ENCODE measurements at places on chromosomes 16 and 17. TPM values are rescaled to one million over a fixed set of nuclear protein-coding genes. Genes with fewer than 3 reads are reported as not detected.

- no peak for DNase-seq
Observed at GRCh38 chr16:86562356-86562755, 4.3 kb upstream of the FOXC2 start.

SLC25A11 gene
- 23.7 TPM for total RNA-seq

DNA sequence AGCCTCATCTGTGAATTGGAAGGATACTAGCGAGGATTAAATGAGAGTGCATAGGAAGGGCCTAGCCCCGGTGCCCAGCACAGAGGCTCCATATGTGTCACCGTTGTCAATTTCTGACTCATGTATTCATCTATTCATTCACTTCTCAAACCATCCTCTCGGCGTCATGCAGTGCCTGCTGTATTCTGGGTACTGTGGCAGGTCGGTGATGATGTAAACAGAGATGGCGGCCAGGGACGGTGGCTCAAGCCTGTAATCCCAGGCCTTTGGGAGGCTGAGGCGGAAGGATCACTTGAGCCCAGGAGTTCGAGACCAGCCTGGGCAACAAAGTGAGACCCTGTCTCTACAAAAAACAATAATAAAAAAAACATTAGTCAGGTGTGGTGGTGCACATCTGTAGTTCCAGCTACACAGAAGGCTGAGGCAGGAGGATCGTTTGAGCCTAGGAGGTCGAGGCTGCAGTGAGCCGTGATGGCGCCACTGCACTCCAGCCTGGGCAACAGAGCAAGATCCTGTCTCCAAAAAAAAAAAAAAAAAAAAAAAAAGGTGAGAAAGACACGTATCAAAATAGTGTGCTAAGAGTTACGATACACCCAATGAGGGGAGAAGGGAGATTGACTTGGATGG is 4.3 kb upstream of the PPP1R1B start:
- DNase-seq = no peak

DNA sequence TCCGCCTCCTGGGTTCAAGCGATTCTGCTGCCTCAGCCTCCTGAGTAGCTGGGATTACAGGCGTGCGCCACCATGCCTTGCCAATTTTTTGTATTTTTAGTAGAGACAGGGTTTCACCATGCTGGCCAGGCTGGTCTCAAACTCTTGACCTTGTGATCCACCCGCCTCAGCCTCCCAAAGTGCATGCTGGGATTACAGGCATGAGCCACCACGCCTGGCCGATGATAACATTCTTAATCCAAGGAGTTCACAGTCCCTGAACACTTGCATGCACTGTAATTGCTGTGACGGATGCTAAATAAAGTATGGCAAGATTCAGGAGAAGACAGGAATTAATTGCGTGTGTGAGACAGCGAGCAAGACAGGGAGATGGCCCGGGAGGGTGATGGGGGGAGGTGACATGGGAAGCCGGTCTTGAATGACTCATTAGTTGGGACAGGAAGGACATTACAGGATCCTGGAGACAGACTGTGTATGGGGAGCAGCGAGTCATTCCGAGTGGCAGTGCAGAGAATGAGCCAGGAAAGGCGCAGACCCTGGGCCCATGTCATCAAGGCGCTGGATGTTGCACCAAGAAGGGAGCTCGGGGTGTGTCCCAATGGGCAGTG is 6.7 kb downstream of the ABCA3 start:
- no peak for DNase-seq

DNA sequence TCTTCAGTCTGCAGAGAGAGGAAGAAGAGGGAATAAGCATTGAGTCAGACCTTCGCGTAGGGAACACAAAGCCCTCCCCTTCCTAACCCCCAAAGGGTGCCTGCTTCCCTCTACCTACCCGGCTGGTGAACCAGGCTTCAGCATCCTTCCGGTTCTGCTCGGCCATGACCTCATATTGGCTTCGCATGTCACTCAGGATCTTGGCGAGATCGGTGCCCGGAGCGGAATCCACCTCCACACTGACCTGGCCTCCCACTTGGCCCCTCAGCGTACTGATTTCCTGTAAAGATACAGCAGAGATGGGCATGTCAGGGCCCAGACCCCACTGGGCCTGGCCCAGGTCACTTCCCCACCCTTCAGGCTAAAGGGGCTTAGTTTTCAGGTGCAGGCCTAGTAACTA is 3.8 kb downstream of the KRT19 start:
- DNase-seq = no peak

DNA sequence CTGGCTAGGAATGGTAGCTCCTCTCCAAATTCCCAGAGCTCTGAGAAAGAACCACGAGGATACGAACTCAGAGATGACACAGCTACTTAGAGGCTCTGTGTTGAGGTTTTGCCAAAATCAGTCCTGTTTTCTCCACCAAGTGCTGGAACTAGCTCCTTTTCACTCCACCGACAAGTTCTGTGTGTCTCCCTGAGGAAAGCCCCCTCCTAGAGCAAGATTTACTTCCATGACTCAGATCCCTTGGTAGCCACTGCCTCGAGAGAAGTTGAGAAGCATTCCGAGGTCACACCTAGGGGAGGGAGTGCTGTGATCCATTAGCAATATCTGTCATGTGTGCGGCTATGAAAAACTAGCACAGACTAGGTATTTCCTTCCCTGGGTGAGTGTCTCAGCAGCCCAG is 30.6 kb downstream of the IL21R start:
- DNase-seq = no peak

GRCh38 chr17:42422958-42423712 is at the start of gene CAVIN1:
TSS of gene CAVIN1 (minus strand) at chr17:42423256. CDS start at chr17:42423097, 159 bp downstream.
- DNase-seq = peak; percentile 94

MYH8 gene
- not detected for total RNA-seq

KRTAP4-3 gene
- total RNA-seq = not detected

CDR2L gene
- total RNA-seq = 11.9 TPM

GRCh38 chr16:30439720-30440348 is 5.8 kb downstream of the SEPHS2 start:
- DNase-seq = no peak

MT1E gene
- 679 TPM for total RNA-seq

- no peak for DNase-seq
Observed at GRCh38 chr17:77826132-77826873, 132.2 kb upstream of the TNRC6C start.

XYLT1 gene
- total RNA-seq = 6.0 TPM

SLC52A1 gene
- total RNA-seq = not detected

TP53TG3B gene
- not detected for total RNA-seq

GRCh38 chr16:66328282-66328681 is 38.2 kb upstream of the CDH5 start:
- DNase-seq = no peak

DNA sequence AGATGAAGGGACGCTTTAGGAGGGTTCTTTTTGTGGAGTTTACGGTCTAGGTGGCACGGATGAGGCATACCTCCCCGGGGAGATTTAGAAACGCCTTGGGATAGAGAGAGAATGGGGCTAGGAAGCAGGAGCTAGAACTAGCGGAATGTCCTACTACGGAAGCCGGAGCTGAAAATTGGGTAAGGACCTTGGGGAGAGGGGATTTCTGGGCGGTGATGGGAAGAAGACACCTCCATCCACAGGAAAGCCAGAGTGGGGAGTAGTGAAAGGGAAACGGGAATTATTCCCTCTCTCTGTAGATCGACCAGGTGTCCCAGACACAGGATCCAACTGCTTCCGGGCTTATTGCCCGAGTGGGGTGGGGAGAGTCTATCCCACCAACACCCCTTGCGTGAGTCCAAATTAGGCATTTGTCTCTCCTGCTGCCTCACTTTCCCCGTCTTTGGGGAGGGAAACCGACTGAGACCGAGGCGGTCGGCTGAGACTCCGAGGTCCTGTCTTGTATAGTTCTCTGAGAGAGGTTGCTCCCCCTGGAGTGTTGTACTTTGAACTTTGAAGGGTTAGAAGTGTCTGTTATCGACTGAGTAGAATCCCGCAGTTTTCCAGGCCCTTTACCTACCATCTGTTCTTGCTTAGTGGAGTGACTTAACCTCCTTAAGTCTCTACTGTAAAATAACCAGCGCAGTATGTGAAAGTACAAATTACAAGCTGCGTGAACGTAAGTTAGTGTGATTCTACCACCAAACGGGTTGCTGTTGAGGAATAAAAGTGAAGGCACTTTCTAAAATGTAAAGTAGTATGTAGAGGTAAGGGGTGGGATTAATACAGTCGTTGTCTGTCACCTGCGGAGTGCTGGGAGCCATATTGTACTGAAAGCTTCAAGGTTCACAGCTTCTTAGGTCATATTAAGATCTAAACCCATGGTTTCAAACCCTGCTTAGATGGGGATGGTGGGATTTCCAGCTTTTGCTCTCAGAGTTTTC is 1.0 kb downstream of the RSPRY1 start:
- peak; percentile 34 for DNase-seq

GRCh38 chr17:18262111-18262510 is 1.6 kb downstream of the MIEF2 start:
- no peak for DNase-seq

NRN1L gene
- total RNA-seq = not detected

TEKT5 gene
- not detected for total RNA-seq

DNA sequence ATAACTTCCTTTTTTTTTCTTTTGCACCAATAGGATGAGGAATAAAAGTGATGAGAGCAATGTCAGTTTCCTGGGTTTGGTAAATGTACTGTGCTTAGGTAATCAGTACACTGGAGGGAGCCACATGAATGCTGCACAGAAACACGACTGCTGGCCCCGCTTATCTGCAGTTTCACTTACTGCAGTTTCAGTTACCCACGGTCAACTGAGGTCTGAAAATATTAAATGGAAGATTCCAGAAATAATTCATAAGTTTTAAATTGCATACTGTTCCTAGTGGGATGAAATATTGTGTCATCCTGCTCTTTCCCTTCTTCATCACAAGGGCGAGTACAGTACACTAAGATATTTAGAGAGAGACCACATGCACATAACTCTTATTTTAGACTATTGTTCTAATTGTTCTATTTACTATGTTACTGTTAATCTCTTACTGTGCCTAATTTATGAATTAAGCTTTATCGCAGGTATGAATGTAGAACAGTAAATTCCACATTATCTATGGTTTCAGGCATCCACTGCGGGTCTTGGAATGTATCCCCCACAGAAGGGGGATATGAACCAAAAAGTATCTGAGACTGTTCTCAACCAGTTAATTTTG is 6.4 kb upstream of the LGALS3BP start:
- peak; percentile 66 for DNase-seq

GRCh38 chr17:8315764-8316217 is 5.8 kb downstream of the ARHGEF15 start:
- no peak for DNase-seq

TTC19 gene
- 64.1 TPM for total RNA-seq

DNA sequence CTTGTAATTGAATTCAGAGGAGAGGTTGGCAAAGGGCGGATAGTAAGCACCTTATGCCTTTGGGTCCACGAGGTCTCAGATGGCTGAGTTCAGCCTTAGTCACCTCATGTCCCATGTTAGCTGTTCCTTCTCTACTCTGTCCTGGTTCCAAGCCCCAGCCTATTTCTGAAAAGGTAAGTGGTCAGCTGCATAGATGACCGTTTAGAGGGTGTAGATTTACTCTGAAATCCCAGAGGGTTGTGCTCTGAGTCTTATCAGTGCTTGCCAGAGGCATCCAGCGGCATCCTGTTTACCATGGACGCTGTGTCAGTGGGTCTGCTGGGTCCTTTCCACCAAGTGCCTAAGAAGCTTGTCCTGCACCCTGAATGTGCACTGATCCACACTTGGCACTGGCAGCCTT is 1.9 kb downstream of the ZNF778 start:
- no peak for DNase-seq

DPEP3 gene
- total RNA-seq = not detected

RND2 gene
- total RNA-seq = 0.33 TPM

SAMD14 gene
- not detected for total RNA-seq

GRCh38 chr17:77662833-77663232 is 295.7 kb upstream of the TNRC6C start:
- DNase-seq = no peak

CRHR1 gene
- total RNA-seq = not detected

DNA sequence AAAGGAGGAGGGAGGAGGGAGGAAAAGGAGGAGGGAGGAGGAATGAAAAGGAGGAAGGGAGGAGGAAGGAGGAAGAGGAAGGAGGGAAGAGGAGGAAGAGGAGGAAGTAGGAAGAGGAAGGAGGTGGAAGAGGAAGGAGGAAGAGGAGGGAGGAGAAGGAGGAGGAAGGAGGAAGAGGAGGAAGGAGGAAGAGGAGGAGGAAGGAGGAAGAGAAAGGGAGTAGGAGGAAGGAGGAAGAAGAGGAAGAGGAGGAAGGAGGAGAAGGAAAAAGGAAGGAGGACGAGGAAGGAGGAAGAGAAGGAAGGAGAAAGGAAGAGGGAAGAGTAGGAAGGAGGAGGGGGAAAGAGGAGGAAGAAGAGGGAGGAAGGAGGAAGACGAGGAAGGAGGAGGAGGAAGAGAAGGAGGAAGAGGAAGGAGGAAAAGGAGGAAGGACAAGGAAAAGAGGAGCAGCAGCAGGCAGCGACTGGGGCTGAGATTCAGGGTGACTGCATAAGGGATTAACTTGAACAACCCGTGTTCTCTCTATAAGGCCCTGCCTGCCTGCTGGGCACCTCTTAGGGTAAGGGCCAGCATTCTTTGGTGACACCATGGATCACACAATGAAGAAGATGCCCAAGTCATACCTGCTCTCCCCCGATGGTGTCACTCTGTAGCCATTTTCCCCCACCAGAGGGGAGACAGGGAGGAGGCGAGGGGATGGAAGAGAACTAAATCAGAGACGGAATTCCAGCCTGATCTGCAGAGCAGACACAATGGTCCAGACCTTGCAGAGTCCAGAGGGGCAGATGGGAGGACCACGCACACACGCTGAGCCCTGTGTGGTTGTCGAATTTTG is 1.4 kb upstream of the IL34 start:
- no peak for DNase-seq

DNA sequence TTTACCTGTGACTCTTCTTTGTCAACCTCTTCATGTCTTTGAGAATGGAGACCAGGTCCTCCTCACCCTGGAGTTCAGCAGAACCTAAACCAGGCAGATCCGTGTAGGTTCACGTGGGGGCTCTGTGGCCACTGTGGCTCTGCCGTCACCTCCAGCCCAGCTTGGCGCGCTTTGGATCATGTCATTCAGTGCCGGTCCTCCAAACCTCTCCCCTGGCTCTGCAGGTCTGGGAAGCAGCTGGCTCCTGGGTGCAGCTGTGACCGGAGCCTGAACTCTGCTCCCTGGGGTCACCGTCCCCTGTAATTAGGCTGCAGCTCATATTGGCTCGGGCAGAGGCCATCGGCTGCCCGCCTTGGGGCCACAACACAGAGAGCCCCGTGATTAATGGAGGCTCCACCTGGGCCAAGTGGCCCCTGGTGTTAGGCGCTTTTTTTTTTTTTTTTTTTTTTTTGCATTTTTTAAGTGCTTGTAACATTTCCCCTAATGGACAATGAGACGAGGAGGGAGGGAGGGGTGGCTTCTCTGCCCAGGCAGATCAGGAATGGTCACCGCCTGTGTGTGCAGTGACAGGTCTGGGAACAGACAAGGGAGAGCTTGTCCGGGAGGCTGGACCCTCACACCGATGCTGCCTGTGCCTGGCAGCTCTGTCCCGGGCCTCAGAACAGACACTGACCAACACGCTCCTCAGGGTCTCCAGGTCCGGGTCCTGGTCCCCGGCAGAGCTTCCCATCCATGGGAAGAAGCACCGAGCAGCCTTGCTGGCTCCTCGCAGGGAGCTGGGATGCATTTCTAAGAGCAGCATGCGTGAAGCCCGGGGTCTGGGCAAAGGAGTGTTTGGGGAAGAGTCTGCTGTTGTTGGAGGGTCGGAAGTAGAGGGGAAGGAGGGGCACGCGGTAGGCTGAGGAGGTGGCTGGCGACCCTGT is 247.9 kb downstream of the SEC14L1 start:
- no peak for DNase-seq
